Fibroblast of villous mesenchyme (primary cell): ENCODE measurements at places on chromosomes 12 and 14. TPM values are rescaled to one million over a fixed set of nuclear protein-coding genes. Genes with fewer than 3 reads are reported as not detected.

DNA sequence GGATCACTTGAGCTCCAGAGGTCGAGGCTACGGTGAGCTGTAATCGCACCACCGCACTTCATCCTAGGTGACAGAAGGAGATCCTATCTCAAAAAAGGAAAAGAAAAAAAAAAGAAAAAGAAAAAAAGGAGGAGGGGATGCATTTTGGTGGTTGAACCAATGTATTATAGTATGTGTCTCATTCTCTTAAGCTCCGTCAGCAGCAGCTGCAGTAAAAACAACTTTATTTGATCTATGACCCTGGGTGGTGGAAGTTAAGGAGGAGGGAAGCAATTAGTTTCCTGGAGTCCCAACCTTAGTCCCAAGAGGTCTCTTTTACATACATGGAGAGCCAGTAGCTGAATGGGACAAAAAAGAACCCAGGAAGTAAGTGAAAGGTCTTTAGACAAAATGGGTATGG, 26.8 kb upstream of the APOF start:
- DNase-seq = no peak

DNA sequence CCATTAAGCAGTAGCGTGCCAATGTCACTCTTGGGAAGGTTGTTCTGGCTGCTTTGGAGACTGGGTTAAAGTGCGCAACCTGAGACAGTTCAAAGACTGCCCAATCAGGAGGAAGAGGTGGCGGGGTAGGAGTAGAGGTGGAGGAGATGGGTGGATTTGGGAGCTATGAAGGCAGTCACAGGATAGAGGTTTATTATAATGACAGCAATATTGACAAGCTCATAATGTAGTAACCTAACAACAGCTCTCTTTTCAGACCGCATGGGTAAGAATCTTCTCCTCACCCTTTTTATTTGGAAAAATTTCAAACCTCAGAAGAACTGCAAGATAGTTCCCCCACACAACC, 5.3 kb upstream of the PSMD9 start:
- DNase-seq = no peak

GRCh38 chr12:56267443-56268071, 815 bp downstream of the COQ10A start:
- DNase-seq = no peak

GRCh38 chr12:30067146-30067545, 283.4 kb upstream of the TMTC1 start:
- DNase-seq = no peak

- DNase-seq = peak; percentile 91
These were observed 58.2 kb upstream of the FLRT2 start for GRCh38 chr14:85471744-85472143.

GRCh38 chr14:63343878-63344277, 25.1 kb upstream of the GPHB5 start:
- DNase-seq = no peak

SMCO2 gene
- under 0.01 TPM in 1 of 2 replicates, not detected in the other for total RNA-seq

LRRC10 gene
- total RNA-seq = not detected in 2 replicates

TMPRSS12 gene
- total RNA-seq = under 0.01 TPM in 1 of 2 replicates, not detected in the other

CHD8 gene
- total RNA-seq = 59.3 and 85.1 TPM in 2 replicates

IL26 gene
- not detected in 2 replicates for total RNA-seq
